ENCODE measurements at places on chromosomes 7 and 10. TPM values are rescaled to one million over a fixed set of nuclear protein-coding genes. Genes with fewer than 3 reads are reported as not detected.

- no peak for DNase-seq
These were observed 85.5 kb downstream of the GLRX3 start for GRCh38 chr10:130221456-130222375.

DNA sequence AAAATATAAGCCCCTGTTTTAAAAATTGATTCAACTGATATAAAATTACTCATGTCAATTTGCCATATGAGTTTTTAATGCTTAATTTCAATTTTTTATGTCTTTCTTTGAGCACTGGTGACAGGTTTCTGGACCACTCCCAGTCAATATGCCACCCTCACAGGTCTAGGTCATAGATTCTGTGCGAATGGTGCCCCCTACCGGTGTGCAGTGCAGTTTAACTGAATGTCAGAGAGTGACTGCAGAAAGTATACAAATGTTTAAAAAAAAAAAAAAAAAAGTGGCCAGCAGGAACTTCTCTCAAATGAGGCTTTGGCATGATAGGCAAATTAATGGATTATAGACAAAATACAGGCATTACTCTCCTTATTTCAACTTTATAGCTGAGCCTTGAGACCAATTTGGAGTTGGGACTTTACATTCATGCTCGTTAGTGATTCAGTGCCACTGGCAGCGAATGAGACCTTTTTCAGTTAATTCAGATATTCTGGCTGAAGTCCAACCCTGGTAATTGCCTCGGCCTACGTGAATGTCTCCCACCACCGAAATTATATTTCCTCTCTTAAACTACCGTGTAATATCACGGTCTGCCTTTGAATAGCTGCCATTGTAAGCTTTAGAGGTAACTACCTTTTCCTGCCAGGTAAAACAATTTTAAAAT, 427.6 kb downstream of the PHTF2 start:
- DNase-seq: no peak

MSS51 gene
- total RNA-seq: 1.5 TPM

GRCh38 chr10:11014671-11015445, 2.8 kb upstream of the CELF2 start:
- DNase-seq: peak; percentile 63

GRCh38 chr10:35387768-35388167, 51.5 kb downstream of the CCNY start:
- DNase-seq: peak; percentile 85

- DNase-seq: no peak
These were observed 90.2 kb upstream of the CHST15 start for GRCh38 chr10:124183617-124184016.

DNA sequence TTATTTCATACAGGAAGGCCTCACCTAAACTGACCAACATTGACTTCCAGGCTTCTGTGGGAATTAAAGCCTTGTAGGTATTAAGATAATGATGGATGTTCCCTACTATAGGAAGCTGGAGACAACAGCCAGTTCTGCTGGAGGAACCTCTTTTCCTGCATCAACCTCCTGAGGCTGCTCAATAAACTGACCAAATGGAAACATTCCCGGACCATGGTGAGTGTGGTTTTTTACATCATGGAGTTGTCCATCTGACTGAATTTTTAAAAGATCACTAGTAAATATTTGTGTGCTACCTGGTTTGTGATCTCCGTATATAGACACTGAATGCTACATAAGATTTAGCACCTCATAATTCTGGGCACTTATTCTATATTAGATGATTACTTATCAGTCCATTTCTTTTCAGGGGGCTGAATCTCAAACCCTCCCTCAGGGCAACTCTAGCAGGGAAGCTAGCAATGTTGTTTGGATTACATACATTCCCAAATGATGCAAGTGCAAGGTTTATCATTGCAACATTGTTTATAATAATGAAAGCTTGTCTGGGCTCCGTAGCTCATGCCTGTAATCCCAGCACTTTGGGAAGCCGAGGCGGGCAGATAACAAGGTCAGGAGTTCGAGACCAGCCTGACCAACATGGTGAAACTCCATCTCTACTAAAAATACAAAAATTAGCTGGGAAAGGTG, 21.5 kb upstream of the SMKR1 start:
- no peak for DNase-seq

CLDN4 gene
- total RNA-seq: 1.2 TPM

DNA sequence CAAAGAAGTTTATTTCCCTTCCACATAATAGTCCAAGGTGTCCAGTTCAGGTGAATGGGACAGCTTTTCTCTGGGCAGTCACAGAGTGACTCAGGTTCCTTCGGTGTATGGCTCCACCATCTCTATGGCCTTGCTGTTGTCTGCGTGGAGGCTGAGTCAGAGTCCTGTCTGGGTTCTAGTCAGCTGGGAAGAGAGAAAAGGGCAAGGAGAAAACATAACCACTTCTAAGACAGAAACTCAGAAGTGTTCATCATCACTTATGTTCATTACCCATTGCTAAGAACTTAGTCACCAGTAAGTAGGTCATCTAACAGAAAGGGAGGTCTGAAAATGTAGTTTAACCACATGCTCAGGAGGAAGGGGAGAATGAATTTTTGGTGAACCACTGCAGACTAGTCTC, 32.4 kb upstream of the CCDC7 start:
- DNase-seq: peak; percentile 34

RSPH10B2 gene
- 0.19 TPM for total RNA-seq

GRCh38 chr7:113071465-113071864, 15.2 kb downstream of the GPR85 start:
- DNase-seq: no peak

ZCWPW1 gene
- 0.98 TPM for total RNA-seq

DNA sequence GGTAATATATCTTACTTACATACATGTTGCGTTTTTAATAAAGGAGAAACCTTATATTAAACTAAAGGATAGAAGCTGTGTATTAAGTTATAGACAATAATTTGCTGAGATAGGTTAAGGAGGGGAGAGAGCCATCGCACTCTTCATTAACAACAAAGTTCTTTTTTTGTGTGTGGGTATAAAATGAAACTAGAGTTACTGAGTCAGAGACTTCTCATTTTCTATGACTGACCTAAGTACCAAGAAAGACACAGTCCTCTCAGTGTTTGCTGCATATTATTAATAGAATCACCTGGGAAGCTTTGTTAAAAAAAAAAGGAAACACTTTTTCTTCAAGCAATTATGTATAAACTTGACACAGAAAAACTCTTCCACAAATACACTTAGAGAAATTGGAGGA, 31.4 kb downstream of the FEZF1 start:
- no peak for DNase-seq

ENKUR gene
- 0.17 TPM for total RNA-seq

DNA sequence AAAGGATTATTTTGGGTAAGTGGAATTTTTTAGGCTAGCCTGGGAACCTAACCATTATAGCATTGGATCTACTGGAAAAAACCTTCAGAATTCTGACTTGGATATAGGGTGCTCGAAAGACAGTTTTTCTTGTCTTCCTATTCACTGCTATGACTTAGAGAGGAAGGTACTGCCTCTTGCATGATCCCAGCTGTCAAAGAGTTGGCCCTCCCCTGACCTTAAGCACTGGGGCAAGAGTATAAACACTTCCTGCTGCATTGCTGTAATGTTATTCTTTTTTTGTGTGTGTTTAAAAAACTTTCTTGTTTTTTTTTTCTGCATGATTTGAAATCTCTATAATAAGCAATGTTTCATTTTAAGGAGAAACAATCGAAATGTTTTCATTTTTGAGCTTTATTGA, 113.0 kb downstream of the LRMDA start:
- no peak for DNase-seq

GRCh38 chr7:81604808-81605174, 165.1 kb downstream of the HGF start:
- no peak for DNase-seq

PCLO gene
- 3.7 TPM for total RNA-seq

HTR5A gene
- not detected for total RNA-seq

HHEX gene
- 66.9 TPM for total RNA-seq

CCDC136 gene
- 0.88 TPM for total RNA-seq

GRCh38 chr10:133379152-133379800, at the start of gene PAOX:
TSS of gene PAOX (plus strand) at chr10:133379262. CDS start at chr10:133379317, 55 bp downstream.
- DNase-seq: peak; percentile 71

DNA sequence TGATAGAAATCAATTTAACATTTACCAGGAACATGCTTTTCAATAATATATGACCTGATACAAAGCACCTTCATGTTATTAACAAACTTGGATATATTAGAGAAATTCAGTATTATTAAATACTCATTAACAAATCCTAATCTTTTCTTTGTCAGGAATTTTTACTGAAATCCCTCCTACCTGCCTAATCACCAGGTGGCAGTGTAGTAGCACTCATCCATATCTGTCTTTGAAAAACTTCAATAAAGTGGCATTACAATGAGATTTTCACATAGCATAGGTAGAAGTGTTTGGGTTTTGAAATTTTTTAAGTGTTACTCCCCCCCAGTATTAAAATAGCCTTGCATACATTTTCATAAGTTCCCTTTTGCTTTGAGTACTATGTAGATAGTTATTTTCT, 1246.6 kb upstream of the LRRN3 start:
- DNase-seq: peak; percentile 14

GRCh38 chr10:27225011-27225590, 15.5 kb downstream of the ACBD5 start:
- no peak for DNase-seq

AOC1 gene
- not detected for total RNA-seq

JAZF1 gene
- total RNA-seq: 3.6 TPM

- DNase-seq: no peak
These were observed 108.0 kb downstream of the DNAJB6 start for GRCh38 chr7:157444843-157445135.

- no peak for DNase-seq
These were observed 46.0 kb downstream of the ASB4 start for GRCh38 chr7:95531605-95532219.

GRCh38 chr7:69892790-69893189, 294.5 kb downstream of the AUTS2 start:
- DNase-seq: no peak

GRCh38 chr7:20348125-20348807, 17.6 kb downstream of the ITGB8 start:
- DNase-seq: no peak

- no peak for DNase-seq
These were observed 289.9 kb upstream of the LRGUK start for GRCh38 chr7:133837224-133837623.

DNA sequence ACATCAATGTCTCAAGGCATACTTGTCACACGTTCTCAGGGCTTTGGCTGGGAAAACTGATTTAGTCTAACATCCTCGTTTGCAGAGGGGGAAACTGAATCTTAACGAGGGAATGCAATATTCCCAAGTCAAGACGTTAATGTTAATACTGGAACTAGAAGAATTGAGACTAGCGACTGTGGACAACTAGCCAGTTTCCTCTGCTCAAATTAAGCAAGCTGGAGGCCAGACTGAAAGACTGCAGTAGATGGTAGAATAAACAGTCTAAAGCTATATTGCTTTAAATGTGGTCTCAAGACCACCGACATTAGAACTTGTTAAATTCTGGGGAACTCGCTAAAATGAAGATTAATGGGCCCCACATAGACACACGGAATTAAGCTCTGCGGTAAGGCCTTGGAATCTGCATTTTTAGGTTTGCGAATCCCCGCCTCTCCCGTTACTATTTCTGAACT, 639 bp upstream of the TFAM start:
- DNase-seq: no peak

- DNase-seq: no peak
These were observed 999 bp downstream of the TLX1 start for GRCh38 chr10:101131962-101132635.

ZNF277 gene
- 61.9 TPM for total RNA-seq

GRCh38 chr7:50409856-50410745, 40.0 kb downstream of the FIGNL1 start:
- DNase-seq: no peak

SAP25 gene
- total RNA-seq: not detected

C10orf62 gene
- 0.34 TPM for total RNA-seq

C10orf53 gene
- not detected for total RNA-seq

DNA sequence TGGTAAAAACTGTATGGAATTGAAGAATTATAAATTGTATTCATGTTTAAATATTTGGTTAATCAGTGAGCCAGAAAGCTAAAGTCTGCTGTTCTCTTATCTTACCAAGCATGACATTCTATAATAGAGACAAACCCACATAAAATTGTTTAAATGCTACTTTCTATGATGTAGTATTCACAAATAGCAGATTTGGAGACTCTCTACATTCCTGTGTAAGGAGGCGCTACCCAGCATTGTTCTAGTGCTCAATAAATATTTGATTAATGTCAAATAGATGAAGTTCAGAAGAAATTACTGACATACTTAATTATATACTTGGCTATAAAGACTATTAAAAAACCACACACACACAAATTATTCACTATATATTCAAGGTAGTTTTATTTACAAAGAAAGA, 49.8 kb downstream of the DOCK4 start:
- no peak for DNase-seq

GRCh38 chr10:50438049-50438936, 185.5 kb downstream of the SGMS1 start:
- no peak for DNase-seq

DNA sequence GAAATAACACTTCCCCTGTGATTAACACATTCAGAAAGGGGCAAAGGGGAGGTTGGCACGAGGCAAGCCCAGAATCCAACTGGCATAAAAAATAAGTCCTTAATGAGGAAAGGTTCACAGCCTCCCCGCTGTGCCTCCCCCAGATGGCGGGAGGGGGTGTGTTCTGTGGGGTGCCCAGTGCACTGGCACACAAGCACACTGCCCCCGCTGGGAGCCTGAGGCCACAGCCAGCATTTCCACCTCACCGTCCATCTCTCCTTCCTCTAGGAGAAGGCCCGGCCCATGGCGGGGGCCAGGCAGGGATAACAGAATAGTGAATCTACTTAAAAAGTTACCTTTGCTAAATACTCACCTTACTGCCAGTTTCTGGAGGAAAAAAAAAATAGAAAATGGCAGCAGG, 43.2 kb downstream of the PRKAG2 start:
- no peak for DNase-seq

TMEM229A gene
- not detected for total RNA-seq

- DNase-seq: no peak
These were observed 124.5 kb upstream of the GDF10 start for GRCh38 chr10:47175181-47176123.

GRCh38 chr7:105693576-105693975, 112.3 kb upstream of the EFCAB10 start:
- no peak for DNase-seq

- DNase-seq: no peak
These were observed 448.2 kb upstream of the FOXK1 start for GRCh38 chr7:4233621-4234497.

- DNase-seq: peak; percentile 39
These were observed 24.0 kb upstream of the RNF32 start for GRCh38 chr7:156616269-156617202.

DNA sequence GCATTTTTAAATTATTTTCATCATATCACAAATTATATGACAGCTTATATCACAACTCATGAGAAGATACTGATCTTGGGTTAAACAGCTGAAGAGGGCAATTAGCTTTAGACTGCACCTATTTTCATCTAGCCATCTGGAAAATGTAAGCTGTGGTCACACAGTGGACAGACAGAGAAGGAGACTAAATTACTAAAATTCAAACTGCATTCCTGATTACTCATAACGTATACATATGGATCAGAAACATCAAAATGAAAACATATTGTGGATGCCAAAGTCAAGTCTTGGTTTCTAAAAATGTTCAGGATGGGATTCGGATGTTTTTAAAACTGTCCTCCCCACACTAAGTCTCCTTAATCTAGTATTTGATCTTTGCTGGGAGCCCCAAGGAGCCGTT, 6.6 kb downstream of the BBIP1 start:
- no peak for DNase-seq

Measured in dermis blood vessel endothelial cell (primary cell).